ENCODE measurements at places on chromosomes 7 and 10. TPM values are rescaled to one million over a fixed set of nuclear protein-coding genes. Genes with fewer than 3 reads are reported as not detected.

DNA sequence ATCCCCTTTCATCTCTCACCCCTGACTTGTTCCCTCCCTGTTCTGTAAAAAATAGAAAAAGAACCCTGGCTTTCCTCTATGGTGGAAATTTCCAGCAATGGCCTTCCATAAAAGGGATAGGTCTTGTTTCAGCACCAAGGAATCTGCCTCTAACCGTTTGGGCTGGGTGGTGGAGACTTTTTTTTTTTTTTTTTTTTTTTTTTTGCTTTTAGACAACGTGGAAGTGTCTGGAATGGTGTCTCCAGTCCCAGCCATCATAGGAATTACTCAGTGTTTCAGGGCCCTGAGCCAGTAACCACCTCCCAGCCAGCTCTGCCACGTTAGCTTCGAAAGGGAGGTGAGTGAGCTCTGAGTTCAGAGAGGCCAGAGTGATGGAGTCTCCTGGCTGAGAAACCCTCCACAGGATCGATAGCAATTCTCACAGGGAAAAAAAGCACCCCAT, 97.3 kb upstream of the COL1A2 start:
- no peak for DNase-seq
- H3K27me3 ChIP-seq: no peaks in the 10 kb centered on the region
- H3K4me3 ChIP-seq: no peak overlapping the region
- no peaks in the 10 kb centered on the region for H3K4me1 ChIP-seq
- peak overlapping the region; percentile 17 for H3K27ac ChIP-seq
- no peaks in the 10 kb centered on the region for H3K36me3 ChIP-seq

DNA sequence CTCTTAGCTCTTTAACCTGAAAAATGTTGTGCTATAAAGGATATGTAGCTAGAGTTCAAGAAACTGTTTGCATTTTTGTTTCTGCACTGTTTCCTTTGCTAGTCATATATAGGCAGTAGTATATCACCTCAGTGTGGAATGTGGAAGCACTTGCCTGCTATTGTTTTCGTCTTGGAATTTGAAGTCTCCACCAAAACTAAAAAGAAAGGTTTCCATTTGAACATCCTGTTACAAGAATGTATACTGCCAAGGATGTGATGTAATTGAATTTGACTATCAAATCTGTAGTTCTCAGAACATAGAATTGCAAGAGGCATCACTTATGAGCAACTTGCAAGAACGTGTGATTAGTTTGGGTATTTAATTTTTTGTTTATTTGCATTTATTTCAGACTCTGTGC, 51.1 kb upstream of the MEOX2 start:
- H3K36me3 ChIP-seq: no peaks in the 10 kb centered on the region
- H3K27me3 ChIP-seq: no peaks in the 10 kb centered on the region
- no peaks in the 10 kb centered on the region for H3K4me1 ChIP-seq
- no peak for DNase-seq
- H3K27ac ChIP-seq: no peak overlapping the region

- DNase-seq: no peak
- no peaks in the 10 kb centered on the region for H3K36me3 ChIP-seq
- no peak overlapping the region for H3K4me3 ChIP-seq
- no peaks in the 10 kb centered on the region for H3K4me1 ChIP-seq
- no peak overlapping the region for H3K27ac ChIP-seq
These were observed 84.3 kb downstream of the TCERG1L start for GRCh38 chr10:131227163-131227740.

GRCh38 chr7:45713669-45714520, 139.7 kb downstream of the ADCY1 start:
- H3K4me3 ChIP-seq: no peak overlapping the region
- H3K36me3 ChIP-seq: no peaks in the 10 kb centered on the region
- H3K27ac ChIP-seq: no peak overlapping the region

- H3K27me3 ChIP-seq: no peaks in the 10 kb centered on the region
- H3K27ac ChIP-seq: peak overlapping the region; percentile 94
- peaks cover 39% of the 10 kb centered on the region for H3K36me3 ChIP-seq
- H3K4me1 ChIP-seq: peaks cover 20% of the 10 kb centered on the region
- H3K4me3 ChIP-seq: peak overlapping the region; percentile 81
These were observed 768 bp downstream of the CHCHD2 start for GRCh38 chr7:56105508-56105907.

- H3K4me1 ChIP-seq: no peaks in the 10 kb centered on the region
- no peaks in the 10 kb centered on the region for H3K36me3 ChIP-seq
- no peak overlapping the region for H3K27ac ChIP-seq
- H3K4me3 ChIP-seq: no peak overlapping the region
- DNase-seq: peak; percentile 36
These were observed 427.6 kb downstream of the INHBA start for GRCh38 chr7:41275255-41275654.

DNA sequence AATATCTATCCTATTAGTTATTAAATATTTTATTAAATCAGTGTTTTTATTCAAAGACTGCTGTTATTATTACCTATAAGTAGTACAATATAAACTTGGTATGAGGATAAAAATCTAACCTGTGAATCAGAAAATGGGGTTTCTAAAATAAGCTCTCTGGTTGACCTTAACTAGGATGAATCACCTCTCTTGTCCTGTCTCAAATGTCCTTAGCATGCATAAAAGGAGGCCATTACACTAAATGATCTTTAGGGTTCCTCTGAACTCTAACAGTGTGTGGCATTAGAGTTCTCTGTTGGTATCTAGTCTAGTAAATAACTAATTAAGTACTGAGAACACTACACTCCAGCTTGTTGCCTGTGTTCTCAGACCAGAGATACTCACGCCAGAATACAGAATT, 143.1 kb upstream of the LRRTM3 start:
- no peaks in the 10 kb centered on the region for H3K27me3 ChIP-seq
- no peak overlapping the region for H3K27ac ChIP-seq
- no peaks in the 10 kb centered on the region for H3K36me3 ChIP-seq
- H3K4me1 ChIP-seq: no peaks in the 10 kb centered on the region

DNA sequence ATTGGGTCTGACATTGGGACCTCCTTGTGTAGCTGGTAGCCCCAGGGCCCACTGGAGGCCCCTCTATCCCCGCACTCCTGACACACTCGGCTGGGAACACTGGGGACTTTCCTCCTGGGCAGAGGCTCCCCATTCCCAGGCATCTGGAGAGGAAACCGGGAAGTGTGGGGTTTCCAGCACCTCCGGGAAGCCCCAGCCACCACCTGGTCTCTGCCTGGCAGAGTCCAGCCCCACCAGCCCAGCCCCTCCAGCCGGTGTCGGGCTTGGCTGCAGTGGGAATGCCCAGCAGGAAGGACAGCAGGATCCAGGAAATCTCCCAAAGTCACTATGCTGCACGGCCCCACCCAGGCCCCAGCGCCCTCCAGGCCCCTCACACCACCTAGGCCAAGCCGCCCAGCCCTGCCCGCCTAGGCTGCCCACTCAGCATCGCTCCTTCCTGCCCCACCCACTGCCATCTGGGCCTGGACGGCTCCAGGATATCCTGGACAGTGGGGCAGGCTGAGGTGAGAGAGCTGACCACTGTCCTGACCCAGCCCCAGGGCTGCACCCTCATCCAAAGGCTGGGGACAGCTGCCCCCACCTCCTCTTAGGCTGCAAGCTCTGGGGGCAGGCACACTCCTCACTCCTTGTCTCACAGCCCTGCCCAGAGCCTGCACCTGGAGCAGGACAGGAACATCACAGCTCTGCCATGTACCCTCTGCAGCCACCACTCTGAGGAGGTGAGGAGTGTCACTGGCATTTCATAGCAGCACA, 11.8 kb downstream of the RASGEF1A start:
- H3K27ac ChIP-seq: peak overlapping the region; percentile 19
- H3K27me3 ChIP-seq: no peaks in the 10 kb centered on the region
- peaks cover 28% of the 10 kb centered on the region for H3K4me1 ChIP-seq
- H3K4me3 ChIP-seq: no peak overlapping the region

GRCh38 chr10:79422178-79422892, 23.1 kb downstream of the ZCCHC24 start:
- no peak overlapping the region for H3K4me3 ChIP-seq
- H3K27ac ChIP-seq: peak overlapping the region; percentile 48
- peaks cover 5% of the 10 kb centered on the region for H3K36me3 ChIP-seq
- H3K4me1 ChIP-seq: peaks cover 53% of the 10 kb centered on the region
- no peaks in the 10 kb centered on the region for H3K27me3 ChIP-seq

DNA sequence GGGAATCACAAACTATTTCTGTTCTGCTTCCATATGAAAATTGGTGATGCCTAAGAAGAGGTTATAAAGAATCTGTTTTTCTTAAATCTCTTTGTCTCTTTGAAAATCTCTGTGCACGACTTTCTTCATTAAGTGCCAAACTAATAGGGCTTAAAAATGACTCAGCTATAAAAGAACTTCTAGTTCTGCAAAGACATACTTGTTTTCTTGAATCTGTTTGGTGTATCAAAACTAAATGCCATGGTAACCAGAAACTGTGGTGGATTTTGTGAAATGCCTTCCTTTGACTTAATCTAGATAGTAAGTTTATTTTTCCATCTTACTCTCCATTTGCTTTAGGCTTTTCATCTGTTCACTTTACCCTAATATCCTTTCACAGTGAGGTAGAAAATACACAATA, 417.8 kb downstream of the PARD3 start:
- H3K27me3 ChIP-seq: no peaks in the 10 kb centered on the region
- no peak overlapping the region for H3K4me3 ChIP-seq
- no peak for DNase-seq
- H3K27ac ChIP-seq: no peak overlapping the region

- H3K4me3 ChIP-seq: no peak overlapping the region
- no peaks in the 10 kb centered on the region for H3K27me3 ChIP-seq
- H3K27ac ChIP-seq: peak overlapping the region; percentile 39
- peaks cover 75% of the 10 kb centered on the region for H3K4me1 ChIP-seq
- H3K36me3 ChIP-seq: no peaks in the 10 kb centered on the region
- DNase-seq: no peak
These were observed 53.8 kb downstream of the INPP5A start for GRCh38 chr10:132591166-132591971.

DNA sequence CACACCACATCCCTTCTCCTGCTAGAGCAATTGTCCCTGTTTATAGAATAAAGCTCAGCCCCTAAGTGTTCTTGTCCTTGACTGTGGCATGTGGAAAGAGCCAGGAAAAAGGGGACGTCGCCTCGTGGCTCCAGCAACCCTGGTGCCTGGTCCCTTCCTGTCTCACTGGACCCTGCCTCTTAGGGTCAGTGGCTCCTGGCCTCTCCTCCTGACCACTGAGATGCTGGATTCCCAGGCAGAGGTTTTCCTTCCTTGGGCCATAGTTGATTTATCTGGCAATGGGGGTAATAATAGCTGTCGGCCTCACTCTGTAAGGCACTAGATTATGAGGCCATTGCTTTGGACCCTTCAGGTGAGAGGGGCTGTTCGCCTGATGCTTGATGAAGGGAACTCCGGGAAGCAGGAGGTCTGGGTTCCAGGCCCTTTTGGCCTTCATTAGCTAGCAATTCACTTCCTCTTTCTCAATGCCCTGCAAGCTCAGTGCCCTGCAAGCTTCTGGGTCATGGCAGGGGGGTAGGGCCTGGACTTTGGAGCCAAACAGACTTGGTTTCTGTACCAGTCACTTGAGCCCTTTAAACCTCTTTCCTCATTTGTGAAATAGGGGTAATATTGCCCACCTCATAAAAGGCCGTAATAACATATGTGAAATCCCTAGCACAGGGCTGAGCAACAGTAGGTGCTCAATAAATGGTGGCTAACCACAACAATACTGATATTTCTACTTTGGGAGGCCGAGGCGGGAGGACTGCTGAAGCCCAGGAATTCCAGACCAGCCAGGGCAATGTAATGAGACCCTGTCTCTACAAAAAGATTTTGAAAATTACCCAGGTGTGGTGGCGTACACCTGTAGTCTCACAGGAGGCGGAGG, 1.1 kb downstream of the ASL start:
- peaks cover 25% of the 10 kb centered on the region for H3K4me1 ChIP-seq
- no peaks in the 10 kb centered on the region for H3K27me3 ChIP-seq
- peaks cover 4% of the 10 kb centered on the region for H3K36me3 ChIP-seq
- H3K27ac ChIP-seq: no peak overlapping the region

DNA sequence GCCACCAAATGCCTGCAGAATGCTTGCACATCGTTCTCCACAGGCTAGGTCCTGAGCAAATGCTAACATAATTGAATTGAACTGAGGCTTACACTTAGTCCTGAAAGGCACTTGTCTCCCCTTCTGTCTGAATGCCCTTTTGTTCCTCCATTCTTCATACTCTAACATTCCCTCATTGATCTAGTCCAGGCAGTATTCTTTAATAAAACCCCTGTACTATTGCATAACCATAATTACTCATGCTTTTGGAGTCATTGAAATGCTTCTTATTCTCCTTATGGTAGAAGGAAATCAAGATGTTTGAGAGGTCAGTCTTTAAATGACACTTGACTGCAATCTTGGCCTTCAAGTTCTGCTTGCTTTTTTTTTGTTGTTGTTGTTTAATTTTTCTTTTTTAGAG, 7.1 kb downstream of the PI4K2A start:
- H3K27me3 ChIP-seq: no peaks in the 10 kb centered on the region
- peaks cover 13% of the 10 kb centered on the region for H3K4me1 ChIP-seq
- H3K27ac ChIP-seq: no peak overlapping the region

- no peaks in the 10 kb centered on the region for H3K27me3 ChIP-seq
- H3K27ac ChIP-seq: no peak overlapping the region
- H3K36me3 ChIP-seq: no peaks in the 10 kb centered on the region
- H3K4me3 ChIP-seq: no peak overlapping the region
- DNase-seq: peak; percentile 30
These were observed 82.7 kb downstream of the NOC3L start for GRCh38 chr10:94279835-94280709.

GRCh38 chr10:13770760-13771493, 184.2 kb downstream of the PRPF18 start:
- no peak overlapping the region for H3K27ac ChIP-seq
- no peaks in the 10 kb centered on the region for H3K27me3 ChIP-seq
- no peaks in the 10 kb centered on the region for H3K4me1 ChIP-seq
- DNase-seq: no peak
- H3K4me3 ChIP-seq: no peak overlapping the region
- H3K36me3 ChIP-seq: no peaks in the 10 kb centered on the region

DNA sequence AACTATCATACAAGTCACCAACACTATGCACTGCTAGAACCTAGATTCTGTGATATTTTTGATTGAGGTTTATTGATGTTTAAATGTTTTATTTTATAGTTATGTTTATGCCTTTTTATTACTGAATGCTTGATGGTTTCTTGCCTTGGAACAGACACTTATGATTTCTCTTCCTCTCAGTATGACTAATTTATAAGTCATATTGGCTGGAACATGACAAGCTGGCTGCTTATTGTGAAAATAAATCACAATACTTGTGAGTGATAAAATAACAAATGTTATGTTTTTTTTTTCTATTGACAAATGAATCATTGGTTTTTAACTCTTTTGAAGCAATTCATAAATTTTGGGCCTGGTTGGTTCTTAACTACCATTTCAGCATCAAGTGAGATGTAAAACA, 142.0 kb upstream of the MALRD1 start:
- H3K4me1 ChIP-seq: no peaks in the 10 kb centered on the region
- H3K27ac ChIP-seq: no peak overlapping the region
- H3K4me3 ChIP-seq: no peak overlapping the region
- no peaks in the 10 kb centered on the region for H3K27me3 ChIP-seq

The TDRD1 gene
- 0.17 TPM for total RNA-seq

The OIT3 gene
- not detected for total RNA-seq

The CCZ1B gene
- total RNA-seq: 123 TPM

The LRMDA gene
- 16.2 TPM for total RNA-seq

The GIMAP1 gene
- total RNA-seq: 12.5 TPM

The ABLIM1 gene
- 153 TPM for total RNA-seq

The HTRA1 gene
- 33.8 TPM for total RNA-seq

The HELLS gene
- 4.0 TPM for total RNA-seq

Data from upper lobe of left lung (tissue), 6 donors.